ENCODE measurements at places on chromosomes 5 and 9. TPM values are rescaled to one million over a fixed set of nuclear protein-coding genes. Genes with fewer than 3 reads are reported as not detected.

TRPM6 gene
- total RNA-seq: not detected

FAM153A gene
- total RNA-seq: not detected

GRCh38 chr9:131366761-131367401 lies 27.0 kb upstream of the PRRC2B start:
- H3K36me3 ChIP-seq: no peaks in the 10 kb centered on the region
- peaks cover 8% of the 10 kb centered on the region for H3K4me1 ChIP-seq
- no peak overlapping the region for H3K27ac ChIP-seq

GRCh38 chr9:37415011-37415719 lies 7.3 kb upstream of the GRHPR start:
- H3K27ac ChIP-seq: peak overlapping the region; percentile 88
- peak; percentile 89 for DNase-seq
- H3K4me1 ChIP-seq: peaks cover 27% of the 10 kb centered on the region
- peak overlapping the region; percentile 23 for H3K4me3 ChIP-seq
- H3K36me3 ChIP-seq: no peaks in the 10 kb centered on the region

GRCh38 chr5:1757511-1757910 lies 42.1 kb downstream of the MRPL36 start:
- peaks cover 4% of the 10 kb centered on the region for H3K27me3 ChIP-seq
- no peaks in the 10 kb centered on the region for H3K4me1 ChIP-seq
- H3K4me3 ChIP-seq: no peak overlapping the region
- no peaks in the 10 kb centered on the region for H3K36me3 ChIP-seq
- DNase-seq: peak; percentile 66
- no peak overlapping the region for H3K27ac ChIP-seq

DNA sequence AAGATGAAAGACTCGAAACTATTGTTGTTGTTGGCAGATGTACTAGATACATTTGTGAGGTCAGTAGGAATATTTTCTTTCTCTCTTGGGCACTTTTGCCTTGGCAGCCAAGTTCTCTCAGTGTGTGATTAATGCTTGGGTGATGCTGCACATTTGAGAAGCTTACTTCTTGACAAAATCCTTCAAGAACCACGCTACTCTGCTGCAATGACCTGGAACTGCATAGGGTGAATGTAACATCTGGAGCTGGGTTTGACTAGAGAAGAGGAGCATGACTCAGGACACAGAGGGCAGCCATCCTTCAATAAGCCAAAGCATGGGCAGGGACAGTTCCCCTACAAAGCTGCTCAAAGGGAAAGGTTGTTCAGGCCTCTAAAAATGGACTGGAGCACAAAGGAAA lies 75.5 kb upstream of the PUM3 start:
- no peaks in the 10 kb centered on the region for H3K36me3 ChIP-seq
- H3K27me3 ChIP-seq: peaks cover 16% of the 10 kb centered on the region
- no peak for DNase-seq
- no peak overlapping the region for H3K27ac ChIP-seq
- H3K4me1 ChIP-seq: peaks cover 9% of the 10 kb centered on the region

GRCh38 chr5:107968406-107968843 lies 297.7 kb upstream of the EFNA5 start:
- DNase-seq: no peak
- no peaks in the 10 kb centered on the region for H3K27me3 ChIP-seq
- peak overlapping the region; percentile 18 for H3K27ac ChIP-seq

GRCh38 chr9:109192732-109193361 lies 25.8 kb upstream of the FRRS1L start:
- H3K27ac ChIP-seq: no peak overlapping the region
- no peak overlapping the region for H3K4me3 ChIP-seq
- peaks cover 8% of the 10 kb centered on the region for H3K4me1 ChIP-seq
- H3K36me3 ChIP-seq: no peaks in the 10 kb centered on the region

Measured in osteocyte (in vitro differentiated cells).